ENCODE measurements at places on chromosomes 16 and 17. TPM values are rescaled to one million over a fixed set of nuclear protein-coding genes. Genes with fewer than 3 reads are reported as not detected.
A peak's percentile ranks its signal among the peaks of the same experiment; 100 is the strongest.

DNA sequence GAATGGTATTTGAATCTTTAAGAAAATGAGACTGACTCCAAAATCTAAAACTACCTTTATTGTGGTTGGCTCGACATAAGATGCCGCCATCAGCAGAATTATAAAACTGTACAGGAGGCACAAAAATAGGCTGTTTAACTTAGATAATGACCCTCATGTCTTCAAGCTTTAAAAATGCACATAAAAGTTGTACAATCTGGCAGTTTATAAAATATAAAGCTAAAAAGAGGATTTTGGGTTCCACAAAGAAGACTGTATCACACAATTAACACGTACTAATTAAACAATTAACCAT, 18.6 kb upstream of the ICAM2 start:
- no peak for DNase-seq

DNA sequence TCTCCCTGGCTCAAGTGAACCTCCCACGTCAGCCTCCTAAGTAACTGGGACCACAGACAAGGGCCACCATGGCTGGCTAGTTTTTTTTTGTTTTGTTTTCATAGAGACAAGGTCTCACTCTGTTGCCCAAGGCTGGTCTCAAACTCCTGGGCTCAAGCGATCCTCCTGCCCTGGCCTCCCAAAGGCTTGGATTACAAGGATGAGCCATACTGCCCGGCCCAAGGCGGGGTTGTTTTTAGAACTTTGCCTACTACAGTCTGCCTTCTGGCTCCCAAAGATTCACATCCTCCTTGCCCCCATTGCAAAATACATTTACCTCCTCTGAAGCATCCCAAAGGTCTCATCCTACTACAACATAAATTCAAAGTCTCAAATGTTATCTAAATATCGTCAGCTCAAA, 49.5 kb upstream of the PHOSPHO1 start:
- DNase-seq: no peak

GRCh38 chr17:19705201-19705600, 11.2 kb downstream of the SLC47A2 start:
- no peak for DNase-seq

- no peak for DNase-seq
These were observed 79.4 kb downstream of the IRF8 start for GRCh38 chr16:85978291-85978775.

The GNG13 gene
- not detected for total RNA-seq

The LITAFD gene
- not detected for total RNA-seq

- no peak for DNase-seq
These were observed 260.8 kb upstream of the PSMD7 start for GRCh38 chr16:74035816-74036215.

- no peak for DNase-seq
These were observed 239.4 kb upstream of the HSBP1 start for GRCh38 chr16:83568345-83568744.

GRCh38 chr16:64180136-64180900, 941.5 kb downstream of the CDH11 start:
- DNase-seq: no peak

DNA sequence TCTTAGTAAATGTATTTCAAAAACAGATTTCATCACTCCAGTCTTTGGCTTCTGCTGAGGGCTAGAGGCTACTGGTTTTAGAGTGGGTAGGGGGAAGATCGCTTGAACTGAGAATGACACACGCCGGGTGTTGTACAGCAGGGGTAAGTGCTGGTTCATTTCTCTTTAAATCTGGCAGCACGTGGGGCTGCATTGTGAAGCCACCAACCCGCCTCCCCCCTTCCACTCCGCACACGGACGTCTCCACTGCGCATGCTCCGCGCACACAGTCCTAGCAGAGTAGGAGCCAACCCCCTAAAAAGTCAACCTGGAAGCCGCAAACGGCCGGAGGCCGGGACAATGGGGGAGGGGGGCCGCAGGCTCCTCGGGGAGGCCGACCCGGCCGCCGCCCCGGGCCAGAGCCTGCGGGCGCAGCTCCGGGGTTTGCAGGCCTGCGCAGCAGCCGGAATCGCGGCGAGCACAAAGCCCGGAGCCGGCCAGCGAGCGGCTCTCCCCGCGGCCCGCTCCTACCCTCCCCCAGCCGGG, 1.3 kb downstream of the UBE2G1 start:
- peak; percentile 94 for DNase-seq
